ENCODE measurements at places on chromosomes 4 and X.

DNA sequence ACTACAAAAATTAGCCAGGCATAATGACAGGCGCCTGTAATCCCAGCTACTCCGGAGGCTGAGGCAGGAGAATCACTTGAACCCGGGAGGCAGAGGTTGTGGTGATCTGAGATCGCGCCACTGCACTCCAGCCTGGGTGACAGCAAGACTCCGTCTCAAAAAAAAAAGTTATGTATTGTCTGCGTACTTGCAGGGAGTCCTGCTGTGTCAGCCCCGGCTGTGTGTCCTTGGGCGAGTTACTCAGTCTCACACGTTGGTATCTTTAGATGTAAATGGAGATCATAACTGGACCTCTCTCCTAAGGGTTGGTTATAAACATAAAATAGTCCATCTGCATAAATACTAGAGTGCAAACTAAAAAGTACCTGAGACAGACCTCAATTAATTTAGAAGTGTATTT lies 22.7 kb upstream of the TBC1D14 start:
- DNase-seq = no peak

- no peak for DNase-seq
These were observed 365.3 kb downstream of the MAPK10 start for GRCh38 chr4:85994576-85994975.

DNA sequence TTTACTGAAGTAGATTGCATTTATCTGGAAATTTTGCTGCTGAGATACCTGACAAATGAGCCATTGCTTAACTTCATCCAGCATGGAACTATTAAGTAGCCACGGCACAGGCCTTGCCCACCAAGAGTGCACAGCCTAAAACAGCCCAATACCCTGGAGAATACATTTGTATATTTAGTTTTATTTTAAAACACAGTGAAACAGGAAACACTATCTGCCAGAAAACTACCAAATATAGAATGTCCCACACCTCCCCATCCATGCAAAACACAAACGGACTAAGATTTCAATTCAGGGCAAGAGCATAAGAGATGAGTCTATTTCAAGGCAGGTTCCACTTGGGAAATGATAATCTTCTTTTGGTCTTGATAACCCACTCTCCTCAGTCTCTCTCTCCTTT lies 57.1 kb downstream of the MAML3 start:
- no peak for DNase-seq

DNA sequence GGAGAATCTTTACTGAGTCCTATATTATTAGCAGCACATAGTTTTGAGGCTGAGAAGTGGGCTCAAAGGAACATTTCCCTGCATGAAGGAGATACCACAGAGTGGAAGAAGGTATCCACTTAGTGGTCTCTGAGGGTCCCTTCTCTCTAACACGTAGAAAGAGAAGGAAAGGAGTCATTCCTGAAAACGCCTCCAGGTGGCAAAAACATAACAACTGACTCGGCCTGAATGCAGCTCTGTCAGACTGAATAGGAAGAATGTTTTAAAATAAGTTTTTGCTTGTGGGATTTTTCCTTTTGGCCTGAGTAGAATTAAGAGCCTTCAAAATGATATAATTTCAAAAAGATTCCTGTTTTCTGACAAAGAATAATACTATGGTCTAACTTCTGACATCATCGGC lies 23.3 kb downstream of the RPGR start:
- no peak for DNase-seq

- DNase-seq = no peak
These were observed 40.7 kb upstream of the MBTPS2 start for GRCh38 chrX:21798677-21799219.

DNA sequence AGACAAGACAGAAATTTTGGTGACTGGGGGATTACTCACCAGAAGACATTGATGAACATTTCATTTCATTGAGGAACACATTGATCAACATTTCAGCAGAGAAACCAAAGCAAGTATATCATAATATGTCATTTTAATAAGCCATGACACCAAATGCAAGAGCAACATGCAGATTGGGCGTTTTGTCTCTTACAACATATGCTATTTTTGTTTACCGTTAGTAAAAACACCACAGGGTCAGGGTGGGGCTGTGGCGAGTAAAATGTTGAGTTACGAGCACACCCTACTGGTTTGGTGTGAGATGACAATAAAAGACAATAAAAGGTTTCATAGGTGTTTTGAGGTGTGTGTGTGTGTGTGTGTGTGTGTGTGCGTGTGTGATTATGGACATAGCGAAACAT lies 294.5 kb downstream of the PDGFC start:
- DNase-seq = peak; percentile 57

DNA sequence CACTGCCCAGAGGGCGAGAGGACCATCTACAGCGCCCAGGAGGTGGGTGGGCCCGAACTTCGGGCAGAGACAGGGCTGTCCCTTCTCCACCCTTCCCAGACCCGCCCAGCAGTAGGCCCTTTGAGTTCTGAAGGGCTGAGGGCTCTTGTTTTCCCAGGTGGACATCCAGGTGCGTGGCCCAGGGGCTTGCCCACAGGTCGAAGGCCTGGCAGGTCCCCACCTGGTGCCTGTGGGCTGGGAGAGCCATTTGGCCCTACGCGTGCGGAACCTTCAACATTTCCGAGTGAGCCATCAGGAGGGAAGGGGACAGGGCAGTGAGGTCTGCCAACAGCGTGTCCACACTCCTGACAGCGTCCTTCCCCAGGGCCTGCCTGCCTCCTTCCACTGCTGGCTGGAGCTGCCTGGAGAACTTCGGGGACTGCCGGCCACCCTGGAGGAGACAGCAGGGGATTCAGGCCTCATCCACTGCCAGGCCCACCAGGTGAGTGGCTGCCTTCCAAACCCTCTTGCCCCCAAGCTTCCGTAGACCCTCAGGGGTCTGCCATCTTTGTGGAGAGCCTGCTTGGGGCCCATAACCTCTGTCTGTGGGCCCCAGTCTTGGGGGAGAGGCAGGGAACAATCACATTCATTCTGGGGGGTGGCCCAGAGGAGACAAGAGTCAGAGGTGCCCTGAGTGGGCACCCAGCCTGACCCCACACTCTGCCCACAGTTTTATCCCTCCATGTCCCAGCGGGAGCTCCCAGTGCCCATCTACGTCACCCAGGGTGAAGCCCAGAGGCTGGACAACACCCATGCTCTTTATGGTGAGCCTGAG lies 6.8 kb downstream of the PLXNB3 start:
- no peak for DNase-seq

- DNase-seq = no peak
These were observed 860.1 kb upstream of the INTU start for GRCh38 chr4:126772662-126773061.

- DNase-seq = no peak
These were observed 69.2 kb downstream of the NOCT start for GRCh38 chr4:139084804-139085093.

GRCh38 chrX:10519761-10520160 lies 100.6 kb downstream of the MID1 start:
- DNase-seq = no peak

- no peak for DNase-seq
These were observed 70.1 kb downstream of the MID1IP1 start for GRCh38 chrX:38871129-38872029.

DNA sequence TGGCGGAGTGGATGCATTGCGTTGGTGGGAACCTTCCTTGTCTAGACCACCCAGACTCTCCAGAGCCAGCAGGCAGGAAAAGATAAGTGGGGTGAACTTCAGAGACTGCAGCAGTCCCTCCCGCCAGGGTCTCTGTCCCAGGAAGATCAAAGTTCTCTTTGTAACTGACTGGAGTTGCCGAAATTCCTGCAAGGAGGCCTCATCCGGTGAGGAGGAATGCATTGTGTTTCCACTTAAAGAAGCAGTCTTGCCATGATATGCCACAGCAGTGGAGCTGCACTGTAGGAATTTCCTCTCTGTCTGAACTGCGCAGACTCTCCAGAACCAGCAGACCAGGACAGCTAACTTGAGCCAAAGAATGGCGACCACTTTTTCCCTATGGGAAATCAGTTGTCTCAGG lies 1190.4 kb downstream of the TECRL start:
- no peak for DNase-seq

DNA sequence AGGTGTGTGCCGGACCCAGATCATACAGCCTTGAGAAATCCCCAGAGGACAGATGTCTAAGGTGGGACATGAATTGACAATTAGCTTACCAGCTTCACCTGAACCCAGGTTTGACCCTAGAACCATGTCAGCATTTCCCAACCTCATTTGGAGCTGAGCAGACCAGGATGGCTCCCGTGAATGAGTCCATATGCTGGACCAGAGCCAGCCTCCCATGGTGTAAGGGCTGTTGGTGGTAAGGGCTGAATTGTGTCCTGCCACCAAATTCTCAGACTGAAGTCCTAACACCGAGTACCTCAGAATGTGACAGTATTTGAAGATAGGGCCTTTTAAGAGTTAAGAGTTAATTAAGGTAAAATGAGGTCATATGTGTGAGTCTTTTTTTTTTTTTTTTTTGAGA lies 88.3 kb downstream of the SLC34A2 start:
- no peak for DNase-seq

DNA sequence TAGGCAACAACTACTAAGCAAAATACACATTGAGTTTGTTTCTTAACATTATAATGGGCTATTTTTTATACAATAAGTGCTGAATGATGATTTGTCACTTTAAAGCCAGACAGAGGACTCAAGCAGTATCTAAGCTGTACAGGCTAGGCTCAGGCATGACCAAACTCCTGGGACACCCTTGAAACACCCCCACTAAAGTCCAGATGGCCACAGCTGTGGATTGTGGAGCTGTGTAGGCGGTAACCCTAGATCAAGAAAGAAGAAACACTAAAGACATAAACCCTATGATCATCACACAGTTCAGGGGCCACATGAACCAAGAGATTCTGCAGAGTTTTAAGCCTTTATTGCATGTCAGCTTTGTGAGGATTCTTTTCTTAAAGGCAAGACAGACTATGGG lies 25.1 kb downstream of the TAB3 start:
- DNase-seq = no peak

DNA sequence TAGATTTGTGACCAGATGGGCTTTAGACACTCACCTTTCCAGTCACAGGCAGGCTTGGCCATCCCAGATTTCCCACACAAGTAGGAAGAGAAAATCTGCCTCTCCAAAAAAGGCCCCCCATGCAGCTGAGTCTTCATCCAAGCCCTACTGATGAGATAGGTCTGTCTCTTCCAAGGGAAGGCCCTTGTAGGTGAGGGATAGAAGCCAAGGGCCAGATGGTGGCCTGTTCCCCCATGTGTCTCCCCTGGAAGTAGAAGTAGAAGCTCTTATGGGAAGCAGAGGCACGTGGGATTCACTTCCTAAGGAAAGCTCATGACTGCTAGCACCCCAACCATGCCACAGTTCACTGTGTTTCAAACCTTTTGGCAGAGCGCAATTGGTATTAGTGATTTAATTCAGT lies 81.5 kb downstream of the REPS2 start:
- no peak for DNase-seq

DNA sequence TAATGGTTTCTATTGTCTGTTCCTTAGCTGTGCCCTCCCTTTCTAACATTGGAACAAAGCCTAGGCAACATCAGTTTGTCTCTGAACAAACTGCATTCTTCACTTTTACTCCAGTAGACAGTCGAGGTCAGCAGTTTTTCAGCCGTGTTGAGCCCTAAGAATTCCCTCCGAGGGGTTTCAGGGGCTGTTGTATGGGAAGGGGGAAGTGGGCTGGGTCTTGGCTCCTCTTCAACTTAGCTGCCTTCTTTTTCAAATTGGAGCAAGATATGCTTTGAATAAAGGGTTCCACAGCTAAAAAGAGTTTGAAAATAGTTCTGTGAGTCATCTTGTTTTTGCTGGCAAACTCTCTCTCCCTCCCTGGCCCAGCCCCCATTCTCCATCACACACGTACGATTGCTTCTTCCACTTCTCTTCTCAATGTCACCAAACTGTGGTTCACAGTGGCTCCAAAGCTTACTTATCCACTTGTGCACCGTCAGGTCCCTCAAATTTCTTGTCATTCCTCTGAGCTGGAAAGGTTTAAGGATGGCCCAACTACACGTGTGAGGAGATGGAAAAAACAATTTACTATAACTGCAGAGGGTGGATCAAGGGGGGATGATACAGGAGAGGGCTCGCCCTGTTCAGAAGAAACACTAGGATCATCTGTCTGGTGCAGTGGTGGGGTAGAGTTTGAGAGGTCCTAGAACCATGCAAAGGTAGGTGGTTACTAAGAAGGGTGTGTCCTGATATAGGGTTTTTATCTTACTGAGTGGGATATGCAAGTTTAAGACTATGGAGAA lies 9.2 kb upstream of the MAML3 start:
- DNase-seq = no peak

DNA sequence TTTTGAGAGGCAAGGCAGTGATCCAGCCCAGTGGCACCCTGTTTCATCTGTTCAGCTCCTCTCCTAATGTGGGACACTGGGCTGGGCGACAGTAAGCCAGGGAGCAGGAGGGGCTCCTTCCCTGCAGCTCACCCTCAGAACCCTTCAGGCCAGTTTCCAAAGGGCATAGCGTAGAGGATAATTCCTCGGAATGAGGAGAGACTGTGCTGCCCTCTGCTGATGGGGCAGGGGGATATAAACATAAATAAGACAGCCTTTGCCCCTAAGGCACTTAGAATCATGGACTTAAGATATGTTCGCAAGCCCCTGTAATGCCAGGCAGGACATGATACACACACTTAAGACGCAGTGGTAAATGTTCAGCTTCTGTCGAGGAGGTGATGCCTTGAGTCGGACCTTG lies 27.9 kb upstream of the ZNF185 start:
- no peak for DNase-seq

DNA sequence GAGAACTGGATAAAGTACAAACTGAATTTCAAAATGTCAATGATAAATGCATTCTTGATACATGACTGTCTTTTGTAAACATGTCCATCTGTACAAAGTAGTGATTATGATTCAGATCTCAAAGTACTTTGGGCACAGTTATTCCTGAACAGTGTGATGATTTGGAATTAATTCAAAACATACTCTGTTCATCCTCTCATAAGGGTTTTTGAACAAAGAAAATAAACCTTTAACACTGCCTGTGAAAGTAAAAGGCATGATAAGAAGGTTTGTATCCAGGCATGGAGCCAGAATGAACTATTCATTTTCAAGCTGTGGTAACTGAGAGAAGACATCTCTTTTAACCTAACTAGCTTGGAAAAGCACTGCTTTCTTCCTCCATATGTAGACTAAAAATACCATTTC lies 883 bp upstream of the KLHL4 start:
- no peak for DNase-seq

GRCh38 chrX:16966752-16967448 lies 20.4 kb downstream of the REPS2 start:
- DNase-seq = no peak
